ENCODE measurements at places on chromosomes 2 and 18.
A peak's percentile ranks its signal among the peaks of the same experiment; 100 is the strongest.

DNA sequence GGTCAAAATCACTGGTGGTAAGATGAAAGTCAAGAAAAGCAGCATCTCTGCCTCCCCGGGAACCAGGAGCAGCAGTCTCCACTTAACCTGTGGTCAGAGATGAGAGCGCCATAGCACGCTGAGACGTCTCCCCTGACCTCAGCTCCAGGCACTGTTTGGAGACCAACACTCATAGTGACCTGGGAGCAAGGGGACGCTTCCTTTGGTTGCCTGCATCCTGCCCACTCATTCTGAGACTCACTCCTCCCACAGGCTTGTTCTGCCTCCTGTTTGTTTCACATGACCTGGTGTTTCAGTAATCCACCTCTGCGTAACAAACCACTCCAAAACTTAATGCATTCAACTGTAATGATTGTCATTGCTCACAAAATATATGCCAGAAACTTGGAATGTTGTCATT, 139.3 kb downstream of the ACOXL start:
- DNase-seq: no peak

DNA sequence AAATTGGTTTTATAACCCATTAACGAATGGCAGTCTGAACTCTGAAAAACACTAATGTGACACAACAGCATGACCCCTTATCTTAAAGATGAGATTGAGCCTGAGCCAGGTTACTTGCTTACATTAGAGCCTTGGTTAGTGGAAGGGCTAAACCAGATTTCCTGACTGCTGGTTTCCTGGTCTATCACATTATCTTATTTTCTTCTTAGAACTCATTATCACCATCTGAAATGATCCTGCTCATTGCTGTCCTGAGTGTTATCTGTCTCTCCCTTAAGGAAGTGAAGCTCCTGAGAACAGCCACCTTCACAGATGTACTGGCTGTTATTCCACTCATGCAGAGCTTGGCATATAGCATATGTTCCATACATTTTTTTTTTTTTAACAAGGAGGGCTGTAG, 9.0 kb upstream of the NRP2 start:
- DNase-seq: no peak

DNA sequence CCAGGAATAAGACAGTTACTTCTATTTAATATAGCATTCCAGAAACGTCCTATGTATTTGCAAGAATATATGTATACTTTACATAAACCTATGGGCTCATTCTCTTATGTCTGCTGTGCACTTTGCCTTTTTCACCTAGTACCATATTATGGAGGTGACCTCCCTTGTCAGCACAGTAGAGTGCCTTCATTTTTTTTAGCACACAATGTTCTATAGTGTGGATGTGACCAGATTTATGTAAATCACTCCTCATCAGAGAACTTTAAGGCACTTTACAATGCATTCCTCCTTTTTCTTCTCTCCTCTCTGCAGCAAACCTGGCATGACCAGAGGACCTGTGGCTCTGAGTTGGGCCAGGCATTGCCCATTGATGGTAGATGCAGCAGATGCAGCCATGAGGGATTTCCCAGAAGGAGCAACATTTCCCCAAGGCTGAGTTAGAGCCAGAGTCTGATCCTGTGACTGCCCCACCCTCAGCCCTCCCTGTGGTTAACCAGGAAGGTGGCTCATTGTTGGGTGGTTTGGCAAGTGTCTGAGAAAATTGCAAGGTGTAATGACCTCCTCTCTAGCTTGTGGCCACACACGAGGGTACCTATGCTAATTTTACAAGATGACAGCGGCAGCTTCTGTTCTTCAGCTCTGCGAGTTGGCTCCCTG, 76.5 kb upstream of the DLX2 start:
- DNase-seq: no peak

GRCh38 chr2:219436491-219436890, 1.8 kb downstream of the SPEG start:
- DNase-seq: no peak

DNA sequence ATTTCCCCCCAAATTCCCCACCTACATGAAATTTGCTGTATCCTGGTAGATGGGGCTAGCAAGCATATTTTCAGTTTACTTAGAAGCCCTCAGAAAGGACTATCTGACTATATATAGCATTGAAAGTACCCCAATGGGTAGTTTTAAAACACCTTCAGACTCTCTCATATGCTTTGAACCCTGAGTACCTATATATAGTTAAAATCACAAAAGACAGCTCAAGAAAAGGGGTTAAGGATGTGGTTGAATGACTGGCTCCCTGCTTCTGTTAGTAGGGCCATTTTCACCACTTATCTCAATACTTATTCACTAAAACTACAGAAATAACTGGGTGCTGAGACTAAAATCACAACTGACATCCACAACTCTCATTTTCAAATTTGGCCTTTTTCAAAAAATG, 18.5 kb downstream of the WDPCP start:
- no peak for DNase-seq

- no peak for DNase-seq
Observed at GRCh38 chr18:31241900-31242409, 76.0 kb upstream of the DSG1 start.

- DNase-seq: no peak
Observed at GRCh38 chr18:2412281-2412680, 159.0 kb downstream of the METTL4 start.

- DNase-seq: no peak
Observed at GRCh38 chr2:211875488-211875887, 663.1 kb downstream of the ERBB4 start.

- DNase-seq: no peak
Observed at GRCh38 chr18:74479486-74480148, 16.5 kb upstream of the CNDP2 start.

GRCh38 chr18:61901323-61901986, 8.6 kb upstream of the RNF152 start:
- DNase-seq: peak; percentile 42

GRCh38 chr18:62827397-62827796, 112.1 kb downstream of the PHLPP1 start:
- no peak for DNase-seq

- DNase-seq: no peak
Observed at GRCh38 chr18:48407358-48407757, 1.8 kb downstream of the ZBTB7C start.

DNA sequence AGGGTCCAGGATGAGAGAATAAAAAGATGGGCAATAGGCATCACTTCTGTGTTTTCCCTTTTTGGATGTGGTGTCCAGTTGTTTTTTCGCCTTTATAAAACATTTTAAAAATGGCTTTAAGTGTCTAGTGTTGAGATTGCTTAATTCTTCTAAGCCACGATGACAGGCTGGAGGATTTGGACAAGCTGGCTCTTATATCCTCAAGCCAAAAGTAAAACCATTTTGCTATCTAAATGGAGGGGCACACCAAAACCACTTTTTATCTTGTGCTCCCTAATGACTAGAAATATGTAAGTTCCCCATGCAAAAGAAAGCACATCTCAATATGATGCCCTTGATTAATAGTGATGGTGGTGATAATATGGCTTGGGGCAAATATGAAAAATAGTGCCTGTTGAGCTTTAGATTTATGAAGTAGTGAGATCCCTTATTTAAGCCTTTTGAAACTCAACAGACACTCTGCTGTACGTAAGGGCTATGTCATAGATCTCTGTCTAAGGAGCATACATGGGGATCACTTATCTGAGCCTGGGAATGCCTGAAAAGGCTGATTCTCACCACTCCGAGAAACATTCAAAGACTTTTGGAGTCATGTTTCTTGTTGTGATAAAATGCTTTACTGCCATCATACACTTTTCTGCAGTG, 185.5 kb downstream of the KCNS3 start:
- DNase-seq: no peak

- peak; percentile 27 for DNase-seq
Observed at GRCh38 chr2:38610851-38611801, 8.4 kb upstream of the HNRNPLL start.

GRCh38 chr2:145094370-145094769, 574.5 kb upstream of the ZEB2 start:
- no peak for DNase-seq

GRCh38 chr2:151302879-151303278, 13.4 kb upstream of the NMI start:
- no peak for DNase-seq

DNA sequence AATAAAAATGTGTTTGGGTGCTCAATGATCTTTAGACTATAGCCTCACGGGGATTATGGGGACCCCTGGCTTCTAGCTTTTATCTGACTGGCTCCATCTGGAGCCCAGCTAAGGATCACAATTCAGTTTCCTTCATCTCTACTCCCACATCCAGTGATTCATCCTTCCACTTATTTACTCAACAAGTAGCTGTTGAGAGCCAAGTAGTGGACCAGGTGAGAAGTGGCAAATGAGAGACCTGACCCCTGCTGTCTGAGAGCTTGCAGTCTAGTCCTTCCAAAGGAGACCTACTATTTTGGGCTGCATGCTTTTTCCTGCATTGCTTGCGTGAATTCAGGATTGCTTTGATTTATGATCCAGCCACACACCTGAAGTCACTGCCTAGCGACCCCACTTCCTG, 10.7 kb upstream of the DSG3 start:
- no peak for DNase-seq

GRCh38 chr18:60122339-60122738, 222.5 kb downstream of the PMAIP1 start:
- DNase-seq: no peak

- no peak for DNase-seq
Observed at GRCh38 chr2:159895258-159896065, 97.5 kb upstream of the CD302 start.

DNA sequence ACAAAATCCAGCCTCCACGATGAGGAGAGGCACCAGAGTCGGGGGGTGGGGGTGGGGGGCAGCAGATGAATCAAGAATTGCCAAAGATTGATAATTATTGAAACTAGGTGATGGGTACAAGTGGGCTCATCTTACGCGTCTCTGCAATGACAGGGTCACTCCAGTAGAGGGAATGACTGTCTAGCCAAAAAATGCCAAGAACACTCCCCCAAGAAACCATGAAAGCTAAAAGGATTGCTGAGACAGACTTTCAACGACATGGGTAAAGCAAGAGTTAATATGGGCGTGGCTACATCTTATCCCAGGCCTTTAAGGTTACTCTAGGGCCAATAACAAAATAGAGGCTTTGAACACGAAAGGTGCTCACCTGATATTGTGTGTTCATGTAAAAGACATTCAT, 86.5 kb downstream of the STK39 start:
- no peak for DNase-seq

GRCh38 chr2:15251753-15252152, 309.4 kb downstream of the NBAS start:
- DNase-seq: no peak

DNA sequence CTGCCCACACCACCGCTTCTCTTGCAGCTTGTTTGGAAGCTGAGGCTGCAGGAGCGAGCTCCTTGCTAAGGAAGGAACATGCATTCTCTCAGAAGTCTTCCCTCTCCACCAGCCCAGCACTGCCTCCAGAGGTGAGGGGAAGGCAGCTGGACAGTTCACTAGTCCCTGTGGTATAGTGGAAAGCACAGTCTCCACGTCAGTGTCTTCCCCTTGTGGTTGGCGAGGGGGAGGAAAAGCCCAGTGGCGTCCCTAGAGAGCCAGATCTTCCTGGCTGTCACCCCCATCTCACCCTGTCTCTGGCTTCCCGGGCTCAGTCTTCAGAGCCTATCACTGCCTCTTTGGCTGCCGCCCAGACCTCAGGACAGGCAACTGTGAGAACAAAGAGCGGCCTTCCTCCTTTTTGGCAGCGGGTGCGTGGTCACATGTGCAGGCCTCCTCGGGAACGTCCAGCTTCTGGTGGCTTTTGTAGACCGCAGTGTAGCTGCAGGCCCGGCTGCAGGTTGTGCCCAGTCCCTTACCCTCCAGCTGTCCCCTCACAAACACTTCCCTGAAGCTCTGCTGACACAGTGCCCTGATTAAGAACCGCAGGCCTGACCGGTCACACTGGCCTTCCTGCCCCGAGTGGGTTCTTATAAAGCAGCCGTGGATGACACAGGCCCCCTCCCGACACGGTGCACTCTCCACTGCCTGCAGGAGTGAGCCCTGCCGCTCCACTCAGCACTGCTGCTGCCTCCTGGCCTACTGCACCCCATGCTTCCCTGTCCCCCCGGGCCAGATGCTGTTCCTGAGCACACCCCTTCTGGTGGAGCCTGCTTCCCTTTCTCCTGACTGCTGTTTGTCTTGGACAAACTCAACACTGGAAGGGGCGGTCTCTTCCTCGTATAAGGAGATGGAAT, 90.9 kb downstream of the RNF144A start:
- no peak for DNase-seq

- DNase-seq: no peak
Observed at GRCh38 chr2:239715606-239716005, 309.5 kb downstream of the NDUFA10 start.

DNA sequence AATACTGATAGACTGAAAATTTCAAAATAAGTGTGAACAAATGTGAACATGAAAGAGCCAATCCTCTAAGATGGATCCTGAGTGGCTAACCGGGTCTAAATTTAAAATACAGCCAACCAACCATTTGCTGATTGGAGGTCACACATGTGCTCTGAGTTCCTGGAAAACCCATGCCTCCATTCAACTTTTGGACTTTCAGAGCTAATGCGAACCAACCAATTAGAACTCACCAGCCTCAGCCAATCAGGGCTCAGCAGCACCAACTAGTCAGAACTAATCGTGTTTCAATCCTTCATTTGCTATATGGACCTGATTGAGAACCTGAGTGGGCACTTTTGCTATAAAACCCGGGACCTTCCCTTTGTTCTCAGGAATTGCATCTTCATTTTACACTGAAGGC, 111.5 kb downstream of the MEP1B start:
- no peak for DNase-seq

- peak; percentile 50 for DNase-seq
Observed at GRCh38 chr2:118223992-118224894, 136.0 kb downstream of the INSIG2 start.

DNA sequence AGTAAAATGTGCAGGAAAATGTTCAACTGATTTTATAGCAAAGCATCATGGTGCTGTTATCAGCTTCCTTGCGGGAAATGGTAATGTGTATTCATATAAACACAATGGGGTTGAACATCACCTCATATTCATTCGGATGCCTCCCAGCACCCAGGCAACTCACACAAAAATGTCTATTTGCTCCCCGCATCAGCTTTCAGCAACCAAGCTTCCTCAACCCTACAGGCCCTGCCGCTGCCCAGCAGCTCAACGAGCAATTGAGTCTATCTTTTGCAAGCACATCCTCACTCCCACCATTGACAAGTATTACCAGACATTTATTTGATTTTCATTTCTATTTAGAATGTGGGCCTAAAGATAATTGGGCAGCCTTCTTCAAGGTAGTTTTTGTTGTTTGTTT, 2161.4 kb upstream of the PIK3C3 start:
- no peak for DNase-seq

Measured in CD4-positive, alpha-beta T cell treated with Interleukin-17A for 4 hours (primary cell).